ENCODE measurements at places on chromosomes 6 and 20.

- DNase-seq = no peak
These were observed 288.5 kb downstream of the SOX4 start for GRCh38 chr6:21881969-21882465.

DNA sequence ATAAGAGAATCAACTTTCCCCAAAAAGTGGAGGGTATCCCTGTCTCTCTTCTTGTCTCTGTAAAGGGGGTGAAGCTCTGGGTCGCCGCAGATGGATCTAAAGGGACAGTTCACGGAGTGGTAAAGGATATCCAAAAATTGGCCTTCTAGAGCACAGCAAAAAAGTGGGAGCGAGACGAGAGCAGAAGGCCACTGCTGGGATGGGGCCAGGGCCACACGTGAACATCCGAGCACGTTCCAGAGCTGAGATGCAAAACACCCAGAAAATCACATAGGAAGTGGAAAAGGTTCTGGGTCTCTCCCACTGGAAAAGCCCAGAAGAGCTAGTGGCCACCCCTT is 837 bp downstream of the TRAM2 start:
- no peak for DNase-seq

DNA sequence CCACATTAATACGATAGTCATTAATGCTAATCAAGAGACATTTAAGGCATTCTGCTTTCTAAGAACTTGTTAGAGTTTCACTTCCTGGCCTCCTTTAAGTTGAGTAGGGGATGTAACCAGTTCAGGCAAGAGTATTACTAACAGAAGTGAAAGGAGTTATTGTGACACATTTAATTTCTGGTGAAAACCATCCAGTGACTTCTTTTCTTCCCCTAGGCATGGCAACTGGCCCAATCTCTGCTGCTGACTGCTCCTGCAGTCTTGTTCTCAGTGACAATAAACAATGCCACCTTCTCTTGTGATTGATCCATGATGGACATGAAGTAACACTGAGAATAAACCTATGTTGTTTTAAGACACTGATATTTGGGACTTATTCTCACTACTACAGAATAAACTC is 130.9 kb upstream of the DEFB112 start:
- no peak for DNase-seq

DNA sequence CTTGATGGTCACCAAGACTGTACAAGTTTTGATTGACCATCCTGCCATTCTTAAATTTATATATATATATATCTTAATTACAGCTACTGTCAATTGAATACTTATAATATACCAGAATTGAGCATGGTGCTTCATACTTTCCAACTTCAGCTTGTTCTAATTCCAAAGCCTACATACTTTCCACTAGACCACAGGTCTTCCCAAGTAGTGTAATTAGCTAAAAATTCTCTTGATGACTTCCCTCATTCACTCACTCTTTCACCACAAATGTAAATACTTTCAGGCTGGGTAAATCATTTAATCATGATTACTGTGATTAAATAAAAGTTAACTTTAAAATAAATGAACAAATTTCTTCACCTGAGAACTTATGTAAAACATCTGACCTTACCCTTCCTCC is 3.4 kb downstream of the ASF1A start:
- no peak for DNase-seq

- no peak for DNase-seq
These were observed 177.6 kb downstream of the THBS2 start for GRCh38 chr6:169075915-169076654.

- no peak for DNase-seq
These were observed 112.8 kb upstream of the BMP2 start for GRCh38 chr20:6654513-6655252.

GRCh38 chr20:1333462-1334369 is 4.8 kb upstream of the SDCBP2 start:
- DNase-seq = no peak

GRCh38 chr20:22796469-22797077 is 212.2 kb upstream of the FOXA2 start:
- DNase-seq = no peak

- no peak for DNase-seq
These were observed 96.6 kb downstream of the CDYL start for GRCh38 chr6:4872841-4873240.

- DNase-seq = no peak
These were observed 1.4 kb downstream of the PHACTR1 start for GRCh38 chr6:12718015-12718414.

DNA sequence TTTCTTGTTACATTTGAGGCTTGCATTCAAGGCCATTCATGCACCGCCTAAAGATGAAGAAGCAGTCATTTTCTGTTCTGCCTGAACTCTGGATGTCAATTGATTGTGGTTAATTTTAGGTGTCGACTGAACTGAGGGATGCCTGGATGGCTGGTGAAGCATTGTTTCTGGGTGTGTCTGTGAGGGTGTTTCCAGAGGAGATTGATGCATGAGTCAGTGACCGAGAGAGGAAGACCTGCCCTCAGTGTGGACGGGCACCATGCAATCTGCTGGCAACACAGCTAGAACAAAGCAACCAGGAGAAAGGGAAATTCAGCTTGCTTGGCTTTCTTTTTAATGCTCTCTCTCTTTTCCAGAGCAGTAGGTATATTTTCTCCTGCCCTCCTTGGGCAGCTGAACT is 164.1 kb upstream of the ECI2 start:
- DNase-seq = no peak

- no peak for DNase-seq
These were observed 18.3 kb downstream of the SNX9 start for GRCh38 chr6:157841211-157841840.

DNA sequence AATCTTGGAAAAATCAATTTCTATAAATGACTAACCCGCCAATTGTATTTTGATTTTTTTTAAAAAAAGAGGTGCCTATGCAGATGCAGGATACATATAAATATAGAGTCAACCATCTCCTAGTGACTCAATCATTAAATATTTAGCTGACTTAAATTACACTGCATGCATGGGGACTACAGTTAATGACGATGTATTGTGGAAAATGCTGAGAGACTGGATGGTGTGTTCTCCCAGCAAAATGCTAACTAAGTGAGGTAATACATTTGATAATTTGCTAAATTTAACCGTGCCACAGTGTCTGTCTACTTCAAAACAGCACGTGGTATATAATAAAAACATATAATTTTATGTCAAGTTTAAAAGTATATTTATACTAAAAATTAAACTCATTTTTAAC is 341.6 kb downstream of the PRKN start:
- DNase-seq = no peak

DNA sequence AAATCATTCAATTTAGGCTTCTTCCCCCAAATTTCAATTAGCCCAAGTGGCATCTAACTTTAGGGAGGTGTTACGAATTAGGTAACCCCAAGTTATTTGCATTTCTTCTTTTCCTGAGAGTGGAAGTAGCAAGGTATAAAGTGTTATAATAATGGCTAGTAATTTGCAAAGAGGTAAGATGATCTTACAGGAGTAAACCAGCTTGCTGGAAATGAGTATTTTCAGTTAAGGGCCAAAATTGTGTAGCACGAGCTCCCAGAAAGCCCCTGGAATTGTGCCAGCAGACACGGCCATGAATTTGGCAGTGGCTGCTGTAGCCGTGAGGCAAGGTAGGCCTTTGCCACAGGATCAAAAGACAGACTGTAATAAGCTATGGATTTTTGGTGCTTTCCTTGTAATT is 38.0 kb downstream of the CITED2 start:
- no peak for DNase-seq

DNA sequence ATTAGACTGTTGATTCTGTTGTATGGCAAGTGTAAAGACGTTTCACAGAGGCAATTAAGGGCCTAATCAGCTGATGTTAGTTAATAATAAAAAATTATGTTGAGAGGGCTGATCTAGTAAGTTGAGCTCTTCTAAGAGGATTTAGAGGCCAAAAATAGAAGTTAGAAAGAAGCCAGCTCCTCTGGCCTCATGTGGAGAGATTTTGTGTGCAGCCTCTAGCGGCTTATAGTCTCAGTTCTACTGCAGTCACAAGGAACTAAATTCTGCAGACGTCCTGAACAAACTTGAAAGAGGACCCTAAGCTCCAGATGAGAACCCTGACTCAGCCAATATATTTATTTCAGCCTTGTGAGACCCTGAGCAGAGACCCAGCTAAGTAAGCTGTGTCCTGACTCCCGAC is 498.6 kb downstream of the BTBD3 start:
- no peak for DNase-seq

DNA sequence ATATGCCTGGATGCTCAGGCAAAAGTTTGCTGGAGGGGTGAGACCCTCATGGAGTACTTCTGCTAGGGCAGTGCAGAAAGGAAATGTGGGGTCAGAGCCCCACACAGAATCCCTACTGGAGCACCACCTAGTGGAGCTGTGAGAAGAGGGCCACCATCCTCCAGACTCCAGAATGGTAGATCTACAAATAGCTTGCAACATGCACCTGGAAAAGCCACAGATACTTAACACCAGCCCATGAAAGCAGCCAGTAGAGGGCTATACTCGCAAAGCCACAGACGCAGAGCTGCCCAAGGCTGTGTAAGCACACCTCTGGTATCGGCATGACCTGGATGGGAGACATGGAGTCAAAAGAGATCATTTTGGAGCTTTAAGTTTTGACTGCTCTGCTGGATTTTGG is 60.7 kb upstream of the GJE1 start:
- no peak for DNase-seq

GRCh38 chr6:15309611-15310283 is 63.9 kb downstream of the JARID2 start:
- DNase-seq = no peak

DNA sequence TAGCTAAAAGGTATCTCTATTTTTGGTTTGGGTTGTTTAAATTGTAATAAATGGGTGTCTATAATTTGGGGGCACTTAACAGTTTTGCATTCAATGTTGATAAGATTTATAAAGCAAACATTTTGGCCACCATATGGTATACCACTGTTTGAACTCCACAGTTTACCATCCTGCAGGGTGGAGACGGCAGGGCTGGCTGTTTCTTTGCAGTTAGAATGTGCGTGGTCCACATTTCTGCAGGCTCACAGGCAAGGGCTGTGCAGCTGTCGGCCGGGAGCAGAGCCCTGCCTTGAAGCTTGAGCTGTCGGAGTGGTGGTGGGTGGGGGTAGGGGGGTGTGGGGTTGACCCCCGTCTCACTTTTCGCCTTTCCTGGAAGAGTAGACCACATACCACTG is 135.9 kb downstream of the CDH4 start:
- DNase-seq = no peak

DNA sequence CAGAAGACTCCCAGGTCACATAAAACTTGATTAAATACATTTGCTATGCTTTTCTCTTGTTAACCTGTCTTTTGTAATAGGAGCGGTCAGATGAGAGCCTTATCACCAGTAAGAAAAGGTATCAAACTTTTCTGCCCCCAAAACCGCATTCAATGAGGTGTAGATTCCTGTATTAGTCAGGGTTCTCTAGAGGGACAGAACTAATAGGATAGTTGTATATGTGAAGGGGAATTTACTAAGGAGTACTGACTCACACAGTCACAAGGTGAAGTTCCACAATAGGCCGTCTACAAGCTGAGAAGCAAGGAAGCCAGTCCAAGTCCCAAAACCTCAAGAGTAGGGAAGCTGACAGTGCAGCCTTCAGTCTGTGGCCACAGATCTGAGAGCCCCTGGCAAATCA is 32.7 kb downstream of the PTPRK start:
- DNase-seq = no peak

DNA sequence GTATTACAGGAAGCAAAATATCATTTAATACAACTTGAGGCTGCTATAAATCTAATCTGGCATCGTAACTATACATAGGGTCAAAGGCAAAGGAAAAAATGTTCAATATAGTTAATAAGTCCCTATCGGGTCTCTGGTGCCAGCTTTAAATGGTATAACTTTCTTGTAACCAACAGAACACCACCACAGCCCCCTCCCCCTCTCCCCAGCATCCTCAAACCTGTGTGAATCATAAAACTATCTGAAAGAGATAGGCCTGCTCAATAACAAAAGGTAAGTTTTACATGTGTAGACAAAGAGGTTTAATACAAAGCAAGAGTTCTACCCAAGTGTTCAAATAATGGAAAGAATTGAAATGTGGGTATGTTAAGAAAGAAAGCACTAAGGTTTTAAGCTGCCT is 12.2 kb downstream of the SMLR1 start:
- DNase-seq = no peak

DNA sequence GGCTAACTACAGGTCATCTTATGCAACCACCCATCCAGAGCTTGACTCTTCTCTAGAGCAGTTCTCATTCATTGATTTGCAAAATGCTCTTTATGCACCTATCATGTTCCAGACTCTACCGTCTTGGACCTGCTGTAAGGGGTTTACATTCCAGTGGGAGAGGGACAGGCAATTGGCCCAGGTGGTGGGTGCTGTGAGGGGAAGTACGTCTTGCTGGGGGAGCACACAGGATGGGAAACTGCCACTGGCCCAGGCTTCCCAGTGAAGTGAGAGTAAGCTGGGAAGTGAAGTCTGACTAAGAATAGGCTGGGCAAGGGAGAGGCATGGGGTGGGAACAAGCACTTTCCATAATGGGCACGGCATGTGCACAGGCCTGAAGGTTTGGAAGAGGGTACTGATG is 13.8 kb downstream of the OLIG3 start:
- no peak for DNase-seq

DNA sequence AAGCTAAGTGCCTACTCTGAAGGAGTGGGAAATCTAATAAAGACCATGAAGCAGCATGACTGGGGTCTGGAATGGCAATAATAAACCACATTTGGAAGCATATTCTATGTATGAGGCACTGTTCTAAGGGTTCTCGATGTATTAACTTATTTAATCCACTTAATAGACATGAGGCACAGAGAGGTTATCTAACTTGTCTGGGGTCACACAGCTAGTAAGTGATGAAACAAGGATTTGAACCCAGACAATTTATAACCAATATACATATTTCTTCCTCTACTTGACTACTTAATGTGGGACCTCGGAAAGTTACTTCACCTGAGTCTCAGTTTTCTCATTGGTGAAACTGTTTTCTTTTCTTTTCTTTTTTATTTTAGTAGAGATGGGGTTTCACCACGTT is 131.3 kb downstream of the PDSS2 start:
- DNase-seq = no peak

GRCh38 chr6:147507162-147508041 is 1.1 kb upstream of the SAMD5 start:
- DNase-seq = no peak

- DNase-seq = no peak
These were observed 168.5 kb upstream of the ATXN1 start for GRCh38 chr6:16929809-16930208.

DNA sequence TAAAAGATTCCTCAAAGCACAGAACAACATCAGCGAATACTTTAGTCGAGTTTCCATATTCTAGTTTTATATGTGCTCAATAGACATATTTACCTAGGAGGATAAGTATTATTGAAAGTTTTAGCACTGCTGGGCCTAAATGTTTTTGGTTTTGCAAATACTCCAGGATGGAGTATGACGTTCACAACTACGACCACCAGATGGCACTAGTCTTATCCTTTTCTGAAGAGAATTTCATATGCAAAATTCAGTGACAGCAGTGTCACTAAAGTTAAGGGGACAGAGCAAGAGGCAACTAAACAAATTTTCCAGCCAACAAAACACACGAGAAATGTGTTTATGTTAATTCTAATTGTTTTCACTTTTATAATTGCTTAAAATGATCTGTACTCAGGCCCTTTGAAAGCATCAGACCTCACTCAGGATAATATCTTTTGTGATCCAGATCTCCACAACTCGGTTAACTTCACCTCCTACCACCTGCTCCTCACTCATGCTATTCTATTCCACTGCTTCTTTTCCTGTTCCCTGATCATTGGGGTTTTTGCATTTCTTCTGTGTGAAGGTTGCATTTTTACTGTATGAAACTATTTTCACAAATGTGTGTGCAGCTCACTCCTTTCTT is 220.8 kb downstream of the TRDN start:
- DNase-seq = peak; percentile 15

All from caudate nucleus (tissue), 63 donors.